Activated CD4-positive, alpha-beta T cell treated with anti-CD3 and anti-CD28 coated beads, Interleukin-2, Interleukin-6, amounts not matched to agents 100 ng/mL and 50 ng/mL, durations not matched to agents 16 hours and 8 hours (primary cell): ENCODE measurements at places on chromosomes 5 and 9.

- no peak for DNase-seq
These were observed 129.1 kb upstream of the PIK3R1 start for GRCh38 chr5:68086439-68086838.

DNA sequence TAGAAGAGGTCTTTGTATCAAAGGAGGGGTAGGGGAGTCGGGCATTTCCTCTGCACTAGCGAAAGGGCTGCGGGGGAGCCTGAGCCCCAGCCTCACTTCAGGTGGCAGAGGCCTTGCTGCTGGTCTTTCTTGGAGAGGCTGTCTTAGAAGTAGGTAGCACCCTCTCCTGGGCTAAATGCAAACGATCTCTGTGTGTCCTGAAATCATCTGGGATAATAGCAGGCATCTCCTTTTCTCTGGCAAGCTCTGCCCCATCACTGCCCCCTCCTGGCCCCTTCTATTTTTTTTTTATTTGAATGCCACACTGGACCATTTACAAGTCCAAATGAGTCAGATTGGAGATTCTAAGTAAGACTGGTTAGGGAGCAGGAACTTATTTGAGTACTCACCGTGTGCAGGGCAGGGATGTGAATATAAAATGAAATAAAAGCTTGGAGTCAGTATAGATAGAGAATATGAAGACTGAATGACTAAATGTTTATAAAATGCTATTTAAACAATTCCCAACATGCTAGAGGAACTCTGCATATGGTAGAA, 137.1 kb downstream of the FGF1 start:
- peak; percentile 43 for DNase-seq

DNA sequence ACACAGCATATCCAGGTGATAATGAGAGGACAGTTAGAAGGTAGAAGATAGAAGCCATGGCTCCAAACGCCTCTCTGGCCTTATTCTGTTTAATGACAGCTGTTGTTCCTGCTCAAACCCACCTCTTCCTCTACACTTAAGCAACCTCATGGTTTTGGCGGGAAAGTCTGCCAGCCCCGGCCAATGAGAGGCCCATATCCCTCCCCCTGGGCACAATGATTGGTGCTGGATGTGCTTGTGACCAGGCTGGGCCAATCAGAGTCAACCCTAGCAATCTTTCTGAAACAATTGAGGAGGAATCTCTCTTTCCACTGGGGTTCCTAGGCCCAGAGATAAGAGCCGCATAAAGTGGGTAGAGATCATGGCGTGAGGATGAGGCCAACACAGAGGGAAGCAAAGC, 4.8 kb upstream of the GFI1B start:
- DNase-seq: peak; percentile 27

- DNase-seq: no peak
These were observed 366.5 kb downstream of the CHSY3 start for GRCh38 chr5:130270786-130271185.

- DNase-seq: no peak
These were observed 339.1 kb upstream of the CCNH start for GRCh38 chr5:87751824-87752223.

DNA sequence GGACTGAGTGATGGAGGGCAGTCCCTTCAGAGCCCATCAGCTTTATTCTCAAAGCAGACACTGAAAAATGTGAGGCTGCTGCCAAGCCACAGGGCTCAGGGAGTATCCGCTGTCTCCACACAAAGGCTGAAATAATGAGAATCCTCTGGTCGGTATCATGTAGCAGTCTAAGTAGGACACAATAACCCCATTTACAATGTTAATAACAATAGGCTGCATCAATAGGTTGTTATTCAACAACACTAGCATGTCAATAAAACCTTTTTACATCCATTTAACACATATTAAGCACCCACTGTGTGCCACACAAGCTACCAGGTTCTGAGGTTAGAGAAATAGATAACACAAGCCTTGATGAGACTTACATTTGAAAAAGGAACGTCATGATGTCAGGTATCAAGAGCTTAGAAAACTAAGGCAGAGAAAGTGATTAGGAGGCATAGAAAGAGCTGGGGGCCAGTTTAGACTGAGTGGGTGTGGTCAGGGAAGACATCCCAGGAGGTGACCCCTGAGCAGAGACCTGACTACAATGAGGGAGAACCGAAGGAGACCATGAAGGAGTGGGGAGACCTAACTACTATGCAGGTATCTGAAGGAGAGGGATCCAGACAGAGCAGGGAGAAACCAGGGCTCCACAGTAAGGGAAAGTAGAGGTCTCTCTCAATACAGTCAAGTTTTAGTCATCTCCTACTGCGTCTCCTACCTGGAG, 140.1 kb upstream of the GRIA1 start:
- DNase-seq: no peak

DNA sequence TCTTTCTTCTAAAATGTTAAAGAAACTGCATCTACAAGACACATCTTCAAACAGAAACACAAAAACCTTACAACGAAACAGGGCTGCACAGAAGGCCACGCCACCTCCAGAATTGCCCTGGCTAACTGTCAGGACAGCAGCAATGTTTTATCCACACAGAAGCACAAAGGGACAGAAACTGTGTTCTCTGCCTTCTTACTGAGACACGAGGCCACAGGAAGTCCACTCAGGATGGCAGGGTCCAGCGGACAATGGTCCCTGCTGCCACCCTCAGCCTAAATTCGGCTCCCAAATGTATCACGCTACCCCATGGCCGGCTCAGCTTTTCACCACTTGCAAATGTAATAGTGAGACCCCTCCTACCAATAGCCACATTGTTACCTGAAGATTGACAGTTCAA, 159.8 kb upstream of the PHYKPL start:
- DNase-seq: no peak

DNA sequence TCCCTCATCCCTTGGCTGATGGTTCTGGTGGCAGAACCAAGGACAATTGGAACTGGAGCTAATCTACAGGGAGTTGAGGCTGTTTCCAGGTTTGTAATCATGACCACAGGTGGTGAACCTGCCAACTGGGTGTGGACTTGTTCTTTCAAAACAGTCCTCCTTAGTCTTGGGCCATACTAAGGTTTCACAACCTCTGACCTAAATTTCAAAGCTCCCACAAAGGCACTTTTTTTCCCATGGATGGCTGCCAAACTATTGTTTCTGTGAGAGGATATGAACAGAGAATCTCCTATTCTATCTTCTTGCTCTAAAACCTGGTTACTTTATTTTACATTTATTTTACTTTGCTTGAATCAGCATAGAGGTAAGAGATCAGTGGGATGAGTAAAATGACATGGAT, 106.5 kb upstream of the IZUMO3 start:
- no peak for DNase-seq

GRCh38 chr5:146797658-146798057, 80.9 kb downstream of the PPP2R2B start:
- DNase-seq: no peak

- DNase-seq: no peak
These were observed 213.4 kb downstream of the LURAP1L start for GRCh38 chr9:12988258-12988657.

GRCh38 chr5:88724201-88724600, 158.8 kb downstream of the MEF2C start:
- DNase-seq: no peak

GRCh38 chr9:134734270-134734669, 92.7 kb downstream of the COL5A1 start:
- no peak for DNase-seq

- DNase-seq: no peak
These were observed 80.8 kb upstream of the GNAQ start for GRCh38 chr9:78112406-78112805.

DNA sequence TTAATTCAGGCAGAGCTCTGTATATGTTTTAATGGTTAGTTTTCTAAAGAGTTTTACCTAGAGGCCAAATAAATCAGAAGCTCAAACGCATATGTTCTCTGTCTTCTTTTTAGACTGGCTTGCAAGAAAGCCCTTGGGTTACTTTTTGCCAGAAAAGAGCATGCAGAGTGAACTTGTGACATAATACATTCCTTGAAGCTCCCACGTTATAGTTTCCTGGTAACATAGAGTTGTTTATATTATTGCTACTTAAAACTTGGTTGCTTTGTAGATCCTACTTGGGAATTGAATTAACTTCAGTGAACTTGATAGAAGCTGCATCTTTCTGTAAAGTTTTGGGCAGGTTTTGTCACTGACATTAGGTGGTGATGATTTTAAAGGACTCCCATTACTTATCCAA, 102.9 kb downstream of the C9orf152 start:
- no peak for DNase-seq

DNA sequence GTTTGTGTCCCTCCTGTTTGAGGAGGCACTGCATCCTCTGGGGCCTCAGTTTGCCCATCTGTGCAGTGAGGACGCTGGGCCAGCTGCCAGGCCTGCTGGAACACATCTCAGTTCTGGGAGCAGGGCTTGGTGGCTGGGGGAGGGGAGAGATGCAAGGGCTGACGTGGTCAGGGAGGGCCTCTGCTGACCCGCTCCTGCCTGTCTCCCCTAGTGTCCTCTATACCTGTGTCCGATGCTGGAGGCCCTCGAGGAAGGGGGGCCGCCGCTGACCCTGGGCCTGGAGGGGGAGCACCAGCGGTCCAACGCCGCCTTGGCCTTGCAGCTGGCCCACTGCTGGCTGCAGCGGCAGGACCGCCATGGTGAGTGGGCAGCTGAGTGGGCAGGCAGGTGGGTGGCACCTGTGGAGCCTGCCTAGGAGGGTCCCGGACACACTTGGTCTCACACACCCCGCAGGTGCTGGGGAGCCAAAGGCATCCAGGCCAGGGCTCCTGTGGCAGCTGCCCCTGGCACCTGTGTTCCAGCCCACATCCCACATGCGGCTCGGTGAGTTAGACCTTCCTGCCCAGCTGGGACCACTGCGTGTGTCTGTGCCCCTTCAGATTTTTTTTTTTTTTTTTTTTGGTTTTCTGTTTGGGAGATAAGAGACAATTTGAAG, 5.8 kb downstream of the FPGS start:
- no peak for DNase-seq

DNA sequence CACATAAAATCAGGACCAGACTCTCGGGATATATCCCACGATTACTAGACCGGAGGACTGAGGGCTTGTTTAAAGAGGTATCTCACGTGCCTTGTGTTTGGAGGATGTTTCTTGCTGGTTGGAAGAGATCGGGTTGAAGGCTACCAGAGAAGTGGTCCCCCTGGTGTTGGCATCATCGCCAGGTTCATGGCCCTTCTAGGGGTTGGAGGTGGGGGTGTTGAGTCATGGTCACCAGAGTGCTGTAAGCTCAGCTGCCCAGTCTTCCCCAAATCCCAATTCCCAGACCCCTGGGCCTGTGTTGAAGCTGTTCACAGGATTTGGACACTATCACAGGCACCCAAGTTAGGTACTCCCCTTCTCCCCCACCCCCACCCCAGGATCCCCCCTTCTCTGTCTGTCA, 29.1 kb upstream of the PRDM12 start:
- no peak for DNase-seq

- DNase-seq: no peak
These were observed 115.6 kb downstream of the VCAN start for GRCh38 chr5:83586874-83587776.

- no peak for DNase-seq
These were observed 876.4 kb downstream of the NR2F1-AS1 start for GRCh38 chr5:92704590-92704989.

DNA sequence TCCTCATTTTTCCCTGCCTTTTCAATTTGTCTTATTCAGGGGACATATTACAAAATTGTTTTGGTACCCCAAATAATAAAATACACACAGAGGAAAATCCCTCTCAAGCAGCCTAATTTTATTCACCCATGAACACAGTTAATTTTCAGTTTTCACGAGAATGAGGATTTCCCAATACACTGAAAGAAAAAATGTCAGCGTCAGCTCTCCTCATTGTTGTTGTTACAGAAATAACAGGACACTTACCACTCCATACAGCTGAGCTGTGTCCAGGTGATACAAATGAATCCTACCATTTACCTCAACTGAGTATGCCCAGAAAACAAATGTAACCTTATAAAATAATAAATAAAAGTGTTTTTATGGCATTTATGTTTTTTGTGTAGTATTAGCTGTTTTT, 144.6 kb upstream of the PCA3 start:
- no peak for DNase-seq

DNA sequence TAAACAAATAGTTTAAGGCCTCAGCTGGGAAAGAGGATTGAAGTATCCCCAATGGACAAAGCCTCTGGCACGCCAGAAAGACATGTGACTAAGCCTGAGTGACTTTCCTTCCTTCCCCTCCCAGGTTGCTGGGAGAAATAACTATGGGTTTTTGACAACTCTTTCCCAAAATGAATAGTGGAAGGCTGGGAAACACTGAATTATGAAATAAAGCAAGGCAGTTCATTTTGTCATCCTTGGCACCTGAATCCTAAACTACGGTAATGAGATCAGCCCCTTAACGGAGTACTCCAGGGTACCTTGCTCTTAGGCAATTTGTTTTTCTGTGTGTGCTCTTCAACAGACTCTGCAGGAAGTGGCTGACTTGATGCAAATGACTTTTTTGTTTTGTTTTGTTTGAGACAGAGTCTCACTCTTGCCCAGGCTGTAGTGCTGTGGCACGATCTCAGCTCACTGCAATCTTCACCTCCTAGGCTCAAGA, 75.2 kb downstream of the LMNB1 start:
- DNase-seq: peak; percentile 35

GRCh38 chr5:113336975-113337374, 97.8 kb downstream of the TSSK1B start:
- peak; percentile 20 for DNase-seq

GRCh38 chr5:107278774-107279173, 392.0 kb downstream of the EFNA5 start:
- no peak for DNase-seq

DNA sequence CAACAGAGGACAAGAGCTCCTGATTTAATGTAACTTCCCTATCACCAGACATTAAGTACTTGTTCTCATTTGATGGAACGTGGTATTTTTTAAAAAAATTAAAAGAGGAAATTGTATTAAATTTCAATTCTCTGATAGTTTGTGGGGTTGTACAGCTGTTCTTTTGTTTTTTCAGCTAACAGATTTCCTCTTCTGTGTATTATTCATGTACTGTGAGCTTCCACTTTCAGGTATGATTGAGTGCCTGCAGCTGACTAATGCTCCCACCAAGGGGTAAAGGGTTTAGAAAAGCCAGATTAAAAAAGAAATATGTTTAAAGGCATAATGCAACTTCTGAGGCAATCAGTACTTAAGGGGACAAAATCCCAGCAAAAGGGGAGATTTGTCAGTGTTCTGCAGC, 117.7 kb upstream of the ACTBL2 start:
- no peak for DNase-seq
